ENCODE measurements at places on chromosomes 12 and 14.

GRCh38 chr14:89673512-89674225 is 256.6 kb upstream of the FOXN3 start:
- no peak for DNase-seq

DNA sequence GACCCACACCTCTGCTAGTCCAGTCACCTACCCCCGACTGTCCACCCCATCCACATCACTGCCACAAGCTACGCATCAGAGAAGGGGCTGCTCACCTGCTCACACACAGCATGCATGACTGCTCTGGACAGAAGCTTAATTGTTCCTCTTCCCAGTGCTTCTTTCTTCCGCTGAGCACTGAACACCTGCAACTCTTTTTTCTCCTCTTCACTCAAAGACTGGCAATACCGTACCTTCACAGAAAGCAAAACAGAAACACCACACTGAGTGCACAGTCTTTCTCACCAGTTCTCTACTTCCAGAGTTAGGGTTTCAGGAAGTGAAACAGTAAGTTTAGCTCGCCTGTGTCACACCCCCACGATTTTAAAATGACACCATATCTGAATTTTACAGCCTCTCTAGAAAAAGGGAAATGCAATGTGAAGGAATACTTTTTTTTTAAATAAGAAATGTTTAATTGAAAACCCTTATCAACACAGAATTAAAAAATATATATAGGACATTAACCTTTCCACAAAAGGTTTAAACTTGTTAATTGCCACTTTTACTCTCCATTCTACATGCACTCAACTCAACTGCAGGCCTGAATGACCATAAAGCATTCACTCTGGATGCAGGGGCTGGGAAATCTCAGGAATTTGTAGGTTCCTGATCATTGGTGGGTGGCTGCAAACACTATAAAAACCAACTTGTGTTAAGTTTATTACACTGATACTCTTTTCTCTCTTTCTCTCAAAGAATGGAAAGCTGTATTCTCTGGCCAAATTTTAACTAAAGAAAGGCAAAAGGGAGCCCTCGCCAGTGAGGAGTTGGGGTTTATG is 120.0 kb downstream of the PRICKLE1 start:
- DNase-seq: no peak

GRCh38 chr14:22870811-22871223 is 723 bp upstream of the LRP10 start:
- no peak for DNase-seq

DNA sequence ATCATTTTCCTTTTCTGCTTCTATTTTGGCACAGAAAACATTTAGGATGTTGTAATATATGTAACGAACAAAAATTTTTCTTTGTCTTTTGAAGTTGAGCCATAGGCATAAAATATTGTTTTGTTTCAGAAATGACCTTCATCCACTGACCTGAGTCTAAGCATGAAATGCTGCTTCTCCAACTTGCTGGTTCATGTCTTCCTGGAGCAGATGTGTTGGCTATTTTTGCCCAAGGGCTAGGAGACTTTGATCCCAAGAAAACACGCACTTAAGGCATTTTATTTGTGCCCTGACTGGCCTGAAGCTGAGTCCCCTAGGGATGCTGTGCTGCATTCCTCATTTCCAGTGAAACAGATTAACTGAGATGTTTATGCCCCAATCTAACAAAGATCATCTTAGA is 27.2 kb upstream of the ALG10B start:
- no peak for DNase-seq

DNA sequence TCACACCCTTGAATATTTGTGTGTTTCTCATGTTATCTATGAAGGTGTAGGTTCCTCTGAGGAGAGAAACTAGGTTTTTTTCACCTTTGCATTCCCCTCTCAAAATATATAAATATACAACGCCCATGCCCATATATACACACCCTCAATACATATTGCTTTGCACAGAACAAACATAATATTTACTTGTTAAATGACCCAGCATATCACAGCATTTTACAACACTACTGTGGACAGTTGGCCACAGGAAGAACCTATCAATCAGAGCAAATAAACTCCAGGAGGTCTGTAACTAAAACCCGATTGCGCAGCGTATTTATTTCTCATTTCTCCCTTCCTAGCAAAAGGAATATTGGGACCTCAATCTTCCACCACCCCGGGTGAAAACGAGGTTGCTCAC is 196.0 kb downstream of the SLC5A8 start:
- no peak for DNase-seq

- DNase-seq: no peak
These were observed 111.9 kb upstream of the DDHD1 start for GRCh38 chr14:53265025-53265424.

- DNase-seq: no peak
These were observed 114.1 kb upstream of the PWP1 start for GRCh38 chr12:107571492-107571891.

DNA sequence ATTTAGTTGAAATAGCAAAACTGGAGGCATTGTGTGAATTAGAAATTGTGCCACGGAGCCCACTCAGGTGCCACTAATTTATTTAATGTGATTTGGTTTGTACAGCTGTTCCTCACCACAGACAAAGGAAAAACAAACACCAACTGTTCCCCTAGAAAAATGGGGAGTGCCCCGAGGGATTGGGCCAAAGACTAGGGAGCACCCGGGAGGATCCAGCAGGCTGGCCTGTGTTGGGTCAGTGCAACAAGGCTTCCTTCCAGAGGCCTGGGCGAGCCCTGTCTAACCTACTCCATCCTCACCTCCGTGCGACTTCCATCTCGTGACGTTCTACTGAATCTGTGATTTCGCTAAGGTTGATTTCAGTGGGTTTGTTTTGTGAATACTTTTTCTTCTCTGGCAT is 206.2 kb downstream of the CHST11 start:
- no peak for DNase-seq

GRCh38 chr14:69280746-69281291 is 20.9 kb downstream of the GALNT16 start:
- DNase-seq: no peak

DNA sequence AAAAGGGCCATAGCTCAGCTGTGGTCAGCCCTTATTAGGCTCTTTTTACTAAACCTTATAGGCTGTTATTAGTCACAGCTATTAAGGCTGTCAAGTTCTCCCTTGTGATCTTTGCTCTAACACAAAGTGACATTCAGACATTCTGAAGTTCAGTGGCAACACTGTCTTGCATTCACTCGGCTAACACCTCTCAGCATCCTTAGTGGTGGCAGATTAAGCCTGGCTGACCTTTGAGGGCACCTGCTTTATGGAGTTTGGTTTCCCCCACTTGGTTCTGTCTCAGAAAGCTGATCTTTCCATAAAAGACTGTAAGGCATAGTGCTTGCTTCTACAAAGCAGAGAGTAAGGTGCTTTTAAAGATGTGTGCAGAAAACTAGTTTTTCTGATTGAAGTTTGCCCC is 677.4 kb upstream of the TMEM132C start:
- no peak for DNase-seq

- peak; percentile 58 for DNase-seq
These were observed at the start of gene FLVCR2 for GRCh38 chr14:75578102-75578785. FLVCR2 (plus strand) TSS chr14:75578620; CDS start chr14:75578973, 353 bp downstream.

GRCh38 chr12:55051197-55051947 is 31.6 kb downstream of the NEUROD4 start:
- no peak for DNase-seq

GRCh38 chr14:54147282-54147681 is 190.7 kb upstream of the BMP4 start:
- DNase-seq: no peak

- DNase-seq: no peak
These were observed 16.0 kb downstream of the FNTB start for GRCh38 chr14:65002586-65003210.

GRCh38 chr12:119090865-119091264 is 87.9 kb upstream of the HSPB8 start:
- DNase-seq: no peak

DNA sequence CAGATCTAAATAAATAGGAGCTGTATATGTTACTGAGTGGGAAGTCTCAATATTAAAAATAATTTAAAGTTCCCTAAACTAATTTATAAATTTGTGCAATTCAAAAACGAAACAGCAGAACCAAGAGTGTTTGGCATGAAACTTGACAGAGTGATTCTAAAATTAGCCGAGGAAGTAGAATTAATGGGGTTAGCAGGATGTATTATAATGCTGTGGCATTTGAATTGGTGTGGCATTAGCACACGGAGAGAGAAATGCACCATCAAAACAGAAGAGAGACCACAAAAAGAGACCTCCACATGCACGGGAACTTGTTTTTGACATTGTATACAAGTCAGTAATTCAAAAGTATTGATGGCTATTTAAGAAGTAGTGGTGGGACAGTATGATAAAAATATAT is 366.0 kb upstream of the RGS6 start:
- no peak for DNase-seq

DNA sequence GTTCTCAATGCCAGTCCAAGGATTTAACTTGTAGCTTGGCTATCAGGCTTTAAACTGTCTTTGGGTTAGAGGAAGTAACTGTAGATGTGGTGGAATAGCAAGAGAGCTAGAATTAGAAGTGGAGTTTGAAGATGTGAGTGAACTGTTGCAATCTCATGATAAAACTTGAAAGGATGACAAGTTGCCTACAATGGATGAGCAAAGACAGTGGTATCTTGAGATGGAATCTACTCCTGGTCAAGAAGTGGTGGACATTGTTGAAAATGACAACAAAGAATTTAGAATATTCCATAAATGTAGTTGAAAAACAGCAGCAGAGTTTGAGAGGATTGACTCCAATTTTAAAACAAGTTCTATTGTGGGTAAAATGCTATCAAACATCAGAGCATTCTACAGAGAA is 199.0 kb downstream of the DUSP6 start:
- no peak for DNase-seq

DNA sequence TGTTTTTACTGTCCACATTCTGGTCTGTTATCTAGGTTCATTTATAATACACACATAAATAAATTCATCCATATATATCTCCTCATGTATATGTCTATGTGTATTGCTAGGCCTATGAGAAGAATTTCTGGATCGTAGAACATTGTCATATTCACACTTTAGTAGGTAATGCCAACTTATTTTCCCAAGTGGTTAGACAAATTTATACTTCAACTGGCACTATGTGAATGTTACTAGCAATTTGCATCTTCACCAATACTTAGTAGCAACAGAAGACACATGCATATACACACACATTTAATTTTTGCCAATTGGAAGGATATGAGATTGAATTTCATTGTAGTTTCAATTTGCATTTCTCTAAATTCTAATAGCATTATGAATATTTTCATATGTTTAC is 365.1 kb downstream of the FSCB start:
- no peak for DNase-seq

- no peak for DNase-seq
These were observed 66.4 kb downstream of the UNC79 start for GRCh38 chr14:93496856-93497741.

GRCh38 chr12:13981296-13981962 is at the start of gene GRIN2B:
GRIN2B (minus strand) TSS chr12:13981602; CDS start chr12:13866208, 115,394 bp downstream.
- no peak for DNase-seq

GRCh38 chr14:50957296-50957695 is 13.0 kb upstream of the PYGL start:
- no peak for DNase-seq

GRCh38 chr14:93023039-93023438 is 92.7 kb downstream of the ITPK1 start:
- no peak for DNase-seq

- DNase-seq: no peak
These were observed 306.7 kb downstream of the ZFP36L1 start for GRCh38 chr14:68486033-68486732.

GRCh38 chr12:69639400-69640016 is 28.8 kb upstream of the LRRC10 start:
- DNase-seq: peak; percentile 47

- DNase-seq: no peak
These were observed 19.2 kb upstream of the MGAT4C start for GRCh38 chr12:86275356-86275755.

GRCh38 chr14:95068521-95068920 is 88.8 kb downstream of the DICER1 start:
- no peak for DNase-seq

GRCh38 chr14:22266142-22266442 is 322.9 kb downstream of the DAD1 start:
- DNase-seq: no peak

DNA sequence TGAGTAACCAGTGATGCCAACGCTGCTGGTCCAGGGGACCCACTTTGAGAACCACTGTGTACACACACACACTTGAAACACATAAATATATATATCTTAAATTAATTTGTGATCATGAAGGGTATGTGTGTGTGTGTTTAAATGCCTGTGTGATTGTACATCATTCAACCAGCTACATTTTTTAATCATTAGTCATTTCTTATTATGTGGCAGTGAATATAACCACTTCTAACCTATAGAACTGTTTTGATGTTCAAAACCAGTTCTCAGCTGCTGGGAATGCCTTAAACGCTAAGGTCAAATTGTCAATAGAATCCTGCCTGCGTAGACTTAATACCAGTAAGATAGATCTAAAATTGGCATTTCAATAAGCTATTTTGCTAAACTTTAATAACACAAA is 330.0 kb downstream of the SYT1 start:
- no peak for DNase-seq

DNA sequence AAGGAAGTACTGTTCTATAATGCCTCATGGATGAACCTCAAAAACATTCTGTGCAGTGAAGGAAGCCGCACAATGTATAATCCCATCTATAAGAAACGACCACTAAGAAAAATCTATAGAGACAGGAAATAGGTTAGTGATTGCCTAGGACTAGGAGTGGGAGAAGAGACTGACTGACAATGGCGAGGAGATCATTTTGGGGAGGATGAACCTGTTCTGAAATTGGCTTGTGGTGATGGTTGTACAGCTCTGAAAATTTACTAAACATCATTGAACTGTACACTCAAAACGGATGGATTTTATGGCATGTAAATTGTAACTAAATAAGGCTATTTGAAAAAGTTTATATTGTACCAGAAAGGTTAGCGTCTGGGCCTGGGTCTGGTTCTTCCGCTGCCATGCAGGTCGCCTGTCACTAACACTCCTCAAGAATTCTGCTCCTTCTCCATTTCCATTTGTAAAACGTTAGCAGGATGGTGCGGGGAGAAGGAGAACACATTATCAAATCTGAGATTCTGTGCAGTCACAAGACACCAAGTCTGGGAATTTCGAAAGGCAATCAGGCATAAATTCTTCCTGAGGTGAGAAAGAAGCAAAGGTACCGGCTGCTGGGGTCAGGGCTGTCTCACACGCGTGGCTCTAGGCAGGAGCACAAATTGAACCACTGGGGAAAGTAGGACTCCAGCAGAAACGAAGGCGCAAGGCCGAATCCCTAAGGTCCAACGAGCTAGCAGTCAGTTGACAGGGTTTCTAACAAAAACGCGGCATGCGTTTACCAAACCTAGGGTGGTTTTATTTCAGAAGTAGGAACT is 845 bp upstream of the COCH start:
- DNase-seq: no peak

GRCh38 chr12:113852695-113853490 is 113.2 kb downstream of the RBM19 start:
- DNase-seq: no peak
